Neural progenitor cell (in vitro differentiated cells): ENCODE measurements at places on chromosomes 16 and 17. TPM values are rescaled to one million over a fixed set of nuclear protein-coding genes. Genes with fewer than 3 reads are reported as not detected.

The KRT31 gene
- total RNA-seq = not detected in 2 replicates

- DNase-seq = no peak
These were observed 7.8 kb upstream of the SLC46A1 start for GRCh38 chr17:28413804-28414203.

The FOXO3B gene
- total RNA-seq = 9.4 and 29.0 TPM in 2 replicates

- no peak for DNase-seq
These were observed 3.0 kb downstream of the SOX15 start for GRCh38 chr17:7586673-7587419.

The SLC5A11 gene
- total RNA-seq = 0.09 TPM in 1 of 2 replicates, not detected in the other

DNA sequence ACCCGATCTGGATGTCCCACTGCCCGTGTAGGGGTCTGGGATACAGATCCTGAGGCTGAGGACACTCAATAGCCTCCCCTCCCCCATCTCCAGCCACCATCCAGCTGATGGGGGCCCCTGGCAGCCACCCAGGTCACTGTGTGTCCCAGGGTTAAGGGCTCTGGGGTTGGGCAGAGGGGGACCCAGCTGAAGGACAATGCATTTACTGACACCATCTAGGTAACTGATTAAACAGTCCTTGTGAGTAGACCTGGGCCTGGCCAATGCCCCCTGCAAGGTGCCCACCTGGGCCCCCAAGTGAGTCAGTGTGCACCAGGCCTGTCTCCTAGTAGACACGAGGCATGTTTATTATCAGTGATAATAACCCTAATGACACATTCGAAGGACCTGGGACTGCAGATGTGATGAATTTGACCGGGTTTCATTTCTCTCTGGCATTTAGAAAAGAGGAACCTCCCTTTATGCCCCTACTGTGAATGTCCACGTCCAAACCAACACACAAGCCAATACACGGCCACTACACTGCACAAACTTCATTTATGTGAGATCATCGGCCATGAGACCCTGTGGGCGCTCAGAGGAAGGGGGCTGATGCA lies 261.9 kb upstream of the FOXF1 start:
- no peak for DNase-seq

GRCh38 chr16:88456356-88457292 lies 3.5 kb downstream of the ZFPM1 start:
- DNase-seq = no peak
